ENCODE measurements at places on chromosomes 4 and X. TPM values are rescaled to one million over a fixed set of nuclear protein-coding genes. Genes with fewer than 3 reads are reported as not detected.

The NAP1L3 gene
- total RNA-seq = 0.39 TPM

The FRMPD4 gene
- not detected for total RNA-seq

The RIBC1 gene
- total RNA-seq = 0.13 TPM

The BANK1 gene
- total RNA-seq = under 0.01 TPM

The PLAC8 gene
- total RNA-seq = 0.39 TPM

The APELA gene
- not detected for total RNA-seq

The GDPD2 gene
- not detected for total RNA-seq

The MAGEB1 gene
- not detected for total RNA-seq

The VCX gene
- total RNA-seq = not detected

The USP26 gene
- total RNA-seq = not detected

The OFD1 gene
- total RNA-seq = 6.1 TPM

The LUZP4 gene
- total RNA-seq = not detected

The CYBB gene
- total RNA-seq = not detected

The KDR gene
- 278 TPM for total RNA-seq

The CXCR3 gene
- not detected for total RNA-seq

The MSANTD1 gene
- total RNA-seq = 0.13 TPM

The VSIG4 gene
- total RNA-seq = not detected

The RNF212 gene
- 0.25 TPM for total RNA-seq

The CEP44 gene
- 7.7 TPM for total RNA-seq

The ATP7A gene
- 9.7 TPM for total RNA-seq

The LEF1 gene
- not detected for total RNA-seq
